Stimulated activated CD4-positive, alpha-beta T cell treated with anti-CD3 and anti-CD28 coated beads, Interleukin-12 subunit alpha, Interleukin-12 subunit beta, amount 100 ng/mL, for 24 hours (primary cell): ENCODE measurements at places on chromosomes 5 and 9.

- DNase-seq = no peak
These were observed 16.6 kb upstream of the C9orf152 start for GRCh38 chr9:110224583-110224982.

DNA sequence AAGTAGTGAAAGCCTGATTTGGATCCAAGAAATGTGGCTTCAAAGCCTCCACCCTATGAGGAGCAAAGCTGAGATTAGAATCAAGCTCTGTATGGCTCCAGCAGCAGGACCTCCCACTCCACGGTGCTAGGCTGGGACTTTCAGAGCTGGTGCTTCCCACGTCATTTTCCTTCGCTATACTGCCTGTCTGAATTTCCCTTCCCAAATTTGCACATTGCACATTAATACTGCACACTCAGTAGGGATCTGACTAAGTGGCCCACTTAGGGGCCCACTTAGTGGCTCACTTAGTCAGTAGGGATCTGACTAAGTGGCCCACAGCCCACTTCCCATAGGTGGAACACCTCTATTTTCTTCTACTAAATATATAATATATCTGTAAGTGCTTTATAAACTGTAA, 14.1 kb upstream of the SPDL1 start:
- no peak for DNase-seq

DNA sequence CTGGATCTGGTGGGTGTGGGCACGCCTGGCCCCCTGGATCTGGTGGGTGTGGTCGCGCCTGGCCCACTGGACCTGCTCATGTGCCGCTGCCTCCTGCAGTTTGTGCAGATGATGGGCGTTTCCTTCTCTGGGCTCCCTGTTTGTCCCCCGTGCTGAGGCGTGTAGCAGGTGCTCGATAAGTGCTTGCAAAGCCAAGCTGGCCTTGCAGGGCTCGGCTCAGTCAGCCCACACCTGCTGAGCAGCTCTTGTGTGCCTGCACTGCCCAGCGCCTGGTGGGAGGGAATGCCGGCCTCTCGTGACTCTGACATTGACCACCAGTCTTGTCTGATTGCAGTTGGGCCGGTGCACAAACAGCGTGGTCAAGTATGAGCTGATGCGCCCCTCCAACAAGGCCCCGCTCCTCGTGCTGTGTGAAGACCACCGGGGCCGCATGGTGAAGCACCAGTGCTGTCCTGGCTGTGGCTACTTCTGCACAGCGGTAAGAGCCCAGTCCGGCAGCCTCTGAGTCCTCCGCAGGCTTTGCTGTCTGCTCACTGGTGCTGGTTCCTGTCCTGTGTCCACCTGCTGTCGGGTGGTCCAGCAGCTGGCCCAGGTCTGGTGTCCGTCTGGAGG, 102.7 kb upstream of the CACNA1B start:
- DNase-seq = no peak

- DNase-seq = no peak
These were observed 11.5 kb upstream of the SPATA24 start for GRCh38 chr5:139415221-139415861.

DNA sequence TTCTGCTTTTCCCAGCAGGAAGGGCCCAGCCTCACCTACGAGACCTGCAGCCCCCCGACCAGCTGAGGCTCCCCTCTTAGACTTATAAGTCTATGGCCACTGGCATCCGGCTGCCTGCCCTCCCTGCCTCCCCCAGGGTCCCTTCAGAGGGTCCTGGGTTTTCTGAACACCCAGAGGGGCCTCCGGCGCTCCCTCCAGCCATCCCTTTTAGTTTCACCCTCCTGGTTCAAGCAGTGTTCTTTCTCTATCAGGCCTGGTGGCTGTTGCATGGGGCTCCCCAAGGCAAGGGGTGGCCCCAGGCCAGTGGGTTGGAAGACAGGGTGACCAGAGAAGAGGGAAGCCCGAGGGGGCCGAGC, 21.8 kb downstream of the GOLGA2 start:
- no peak for DNase-seq

DNA sequence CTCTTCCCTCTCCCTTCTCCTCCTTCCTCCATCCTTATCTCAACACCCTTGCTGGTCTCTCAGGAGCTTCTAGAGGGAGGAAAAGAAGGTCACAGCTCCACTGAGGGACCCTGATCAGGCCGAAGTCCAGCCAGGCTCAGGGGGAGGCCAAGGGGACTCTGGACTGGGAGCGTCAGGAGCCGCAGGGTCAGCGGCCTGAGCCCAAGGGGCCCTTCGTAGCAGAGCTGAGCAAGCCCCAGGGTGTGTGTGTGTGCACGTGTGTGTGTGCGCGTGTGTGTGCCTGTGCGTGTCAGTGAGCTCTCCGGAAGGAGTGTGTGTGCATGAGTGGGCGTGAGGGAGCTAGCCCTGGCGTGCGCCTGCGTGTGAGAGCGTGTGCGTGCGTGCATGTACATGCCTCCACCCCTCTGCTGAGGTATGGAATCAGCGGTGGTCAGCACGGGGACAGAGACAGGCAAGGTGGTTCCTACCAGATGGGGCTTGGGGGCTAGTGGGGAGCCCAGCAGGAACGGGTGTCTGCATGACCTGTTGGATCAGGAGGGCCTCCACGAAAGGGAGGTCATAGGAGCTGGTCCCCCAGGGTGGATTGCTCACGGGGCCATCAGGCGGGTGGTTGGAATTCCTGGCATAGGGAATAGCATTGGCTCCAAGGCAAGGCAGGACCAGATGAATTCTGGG, 10.0 kb upstream of the AGPAT2 start:
- DNase-seq = no peak

DNA sequence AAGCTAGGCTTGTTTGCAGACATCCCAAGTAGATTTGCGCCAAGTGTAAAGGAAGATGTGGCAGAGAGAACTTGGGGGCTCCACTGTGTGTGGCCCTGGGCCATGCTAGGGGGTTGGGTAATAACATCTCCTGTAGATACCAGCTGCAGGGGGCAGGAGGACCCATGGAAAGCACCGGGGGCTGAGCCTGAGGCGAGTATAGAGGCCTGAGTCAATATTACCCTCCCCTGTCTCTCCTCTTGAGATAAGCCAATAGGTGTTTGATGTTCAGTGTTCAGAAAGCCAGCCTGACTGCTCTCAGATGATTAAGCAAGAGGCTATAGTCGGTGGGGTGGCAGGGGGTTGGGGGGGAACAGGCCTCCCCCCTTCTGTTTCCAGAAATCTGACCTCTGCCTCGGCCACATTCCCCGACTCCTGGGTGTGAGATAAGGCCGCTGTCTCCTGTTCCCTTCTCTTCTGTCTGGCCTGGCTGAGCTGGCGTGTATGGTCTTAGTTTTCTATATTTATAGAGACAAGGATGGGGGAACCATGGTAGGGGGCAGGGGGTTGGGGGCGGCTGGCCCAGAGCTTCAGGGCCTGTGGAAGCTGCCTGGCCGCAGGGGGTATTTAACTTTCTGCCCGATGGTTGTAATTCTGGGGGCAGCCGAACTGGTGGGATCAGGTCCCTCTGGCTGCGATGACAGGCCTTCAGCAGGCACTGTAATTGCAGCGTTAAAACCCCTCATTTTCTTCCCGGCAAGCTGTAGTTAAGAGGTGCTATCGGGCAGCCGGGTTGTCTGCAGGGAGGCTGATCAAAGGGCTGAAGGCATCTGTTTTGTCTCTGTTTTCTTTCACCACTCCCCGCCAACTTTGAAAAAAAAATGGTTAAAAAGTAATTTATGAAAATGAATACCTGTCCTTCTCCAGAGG, 292.0 kb downstream of the NSG2 start:
- DNase-seq = no peak

DNA sequence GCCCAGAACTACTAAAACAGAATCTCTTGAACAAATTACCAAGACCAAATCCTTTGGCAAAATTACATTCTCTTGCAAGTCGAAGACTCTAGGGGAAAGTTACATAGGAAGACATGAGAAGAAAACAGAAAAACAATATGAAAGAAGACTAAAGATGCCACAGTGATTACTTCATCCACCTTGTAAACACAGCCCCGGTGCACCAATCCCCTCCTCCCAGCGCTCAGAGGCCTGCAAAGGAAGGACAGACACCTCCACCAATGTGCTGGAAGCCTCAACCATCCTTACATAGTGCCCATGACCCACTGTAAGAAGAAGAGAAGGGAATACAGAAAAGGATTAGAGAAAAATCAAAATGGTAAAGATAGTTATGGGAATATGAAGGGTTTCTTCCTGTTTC, 218.5 kb downstream of the SPOCK1 start:
- no peak for DNase-seq

DNA sequence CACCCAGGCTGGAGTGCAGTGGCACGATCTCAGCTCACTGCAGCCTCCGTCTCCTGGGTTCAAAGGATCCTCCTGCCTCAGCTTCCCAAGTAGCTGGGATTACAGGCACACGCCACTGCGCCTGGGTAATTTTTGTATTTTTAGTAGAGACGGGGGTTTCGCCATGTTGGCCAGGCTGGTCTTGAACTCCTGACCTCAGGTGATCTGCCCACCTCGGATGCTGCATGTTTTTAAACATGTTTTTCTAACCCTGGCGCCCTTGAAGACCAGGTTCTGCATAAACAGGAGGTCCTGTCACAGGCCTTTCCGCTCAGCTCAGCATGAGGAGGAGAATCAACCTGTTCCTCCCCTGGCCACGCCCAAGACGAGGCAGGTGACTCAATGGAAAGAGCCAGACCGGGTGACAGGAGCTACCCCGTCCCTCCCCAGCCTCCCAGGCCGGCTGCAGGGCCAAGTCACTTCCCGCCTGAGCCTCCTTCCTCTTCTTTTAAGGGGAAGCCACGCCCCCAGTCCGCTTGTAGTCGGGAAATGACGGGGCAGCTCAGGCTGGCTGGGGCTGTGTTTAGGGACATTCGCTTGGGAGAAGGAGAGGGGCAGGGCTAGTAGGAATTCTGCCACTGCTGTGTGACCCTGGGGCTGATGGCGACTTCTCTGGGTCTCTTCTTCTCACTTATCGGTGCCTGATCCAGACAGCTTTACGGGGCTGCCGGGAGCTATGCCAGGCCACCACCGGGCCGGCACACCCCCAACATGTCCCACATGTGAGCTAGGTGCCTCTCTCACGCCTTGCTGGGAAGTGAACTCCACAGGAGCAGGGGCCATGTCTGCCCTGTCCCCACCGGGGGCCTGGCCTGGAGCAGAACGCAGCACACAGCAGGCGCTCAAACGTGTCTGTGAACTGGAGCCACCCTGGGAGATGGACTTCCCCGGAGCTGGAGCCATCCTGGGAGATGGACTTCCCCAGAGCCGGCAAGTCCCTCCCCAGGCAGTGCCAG, 6.1 kb downstream of the NOTCH1 start:
- DNase-seq = peak; percentile 86

DNA sequence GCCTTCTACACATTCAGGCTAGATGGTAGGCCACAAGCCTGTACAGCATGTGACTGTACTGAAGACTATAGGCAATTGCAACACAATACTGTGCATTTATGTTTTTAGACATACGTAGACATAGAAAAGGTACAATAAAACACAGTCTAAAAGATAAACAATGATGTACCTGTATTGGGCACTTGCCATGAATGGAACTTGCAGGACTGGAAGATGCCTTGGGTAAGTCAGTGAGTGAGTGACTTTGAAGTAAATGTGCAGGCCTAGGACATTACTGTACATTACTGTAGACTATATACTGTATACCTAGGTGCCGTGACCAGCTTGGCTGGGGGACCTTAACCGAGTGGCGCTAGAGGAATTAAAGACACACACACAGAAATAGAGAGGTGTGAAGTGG, 53.1 kb downstream of the CTSL start:
- DNase-seq = no peak

GRCh38 chr5:67221487-67222242, 25.1 kb upstream of the CD180 start:
- no peak for DNase-seq

DNA sequence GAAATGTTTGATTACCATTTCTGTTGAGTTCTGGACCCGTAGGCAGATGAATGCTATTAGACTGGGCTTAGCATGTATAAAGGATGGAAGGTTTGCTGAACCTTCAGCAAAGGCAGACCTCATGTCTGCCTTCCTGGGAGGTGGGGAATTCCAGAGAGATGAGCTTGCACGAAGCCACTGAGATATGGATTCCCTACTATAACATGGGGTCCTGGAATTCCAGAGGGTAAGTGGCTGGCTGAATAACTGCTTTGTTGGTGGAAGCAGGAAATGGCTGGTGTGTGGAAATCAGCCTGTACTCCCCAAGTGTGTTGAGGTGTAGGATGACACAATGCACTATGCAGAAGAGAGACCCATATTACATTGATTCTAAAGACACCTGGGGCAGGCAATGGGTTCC, 526.4 kb downstream of the CTNND2 start:
- DNase-seq = no peak

- no peak for DNase-seq
These were observed 3.4 kb upstream of the RHOBTB3 start for GRCh38 chr5:95727764-95728191.

DNA sequence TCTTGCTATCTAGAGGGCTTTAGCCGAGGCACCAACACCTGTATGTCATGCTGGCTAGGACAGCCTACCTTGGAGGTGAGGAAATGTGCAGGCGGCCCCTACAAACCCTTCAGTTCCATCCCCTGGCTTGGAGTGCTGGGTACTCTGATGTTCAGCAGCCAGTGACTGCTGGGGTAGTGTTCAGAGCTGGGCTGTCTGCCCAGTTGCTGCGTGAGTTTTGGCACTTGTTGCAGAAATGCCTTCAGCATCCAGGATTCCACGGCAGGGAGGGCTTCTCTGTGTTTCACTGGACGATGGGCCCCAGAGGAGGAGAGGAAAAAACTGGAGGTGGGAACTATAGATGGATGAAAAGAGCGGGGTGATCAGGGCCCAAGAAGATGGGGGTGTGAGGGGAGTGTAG, 10.4 kb downstream of the SWI5 start:
- DNase-seq = no peak

DNA sequence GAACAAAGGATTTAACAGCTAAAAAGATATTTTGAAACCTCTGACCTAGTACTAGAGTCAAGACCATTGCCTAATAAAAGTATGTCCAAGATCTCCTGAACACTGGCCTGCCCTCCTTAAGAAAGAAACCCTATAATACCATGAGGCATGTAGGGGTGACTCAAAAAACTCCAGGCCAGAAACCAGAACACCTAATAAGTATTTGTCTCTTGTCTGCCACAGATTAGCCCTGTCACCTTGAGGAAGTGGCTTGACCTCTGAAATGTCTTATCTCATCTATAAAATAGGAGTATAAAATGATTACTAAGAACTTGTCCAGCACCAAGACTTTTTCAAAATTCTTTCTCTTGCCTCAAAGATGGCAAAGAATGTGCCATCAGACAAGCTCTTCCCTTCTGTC, 125.5 kb upstream of the RASGRF2 start:
- DNase-seq = no peak

- no peak for DNase-seq
These were observed 313.5 kb downstream of the ICE1 start for GRCh38 chr5:5736007-5736406.

- DNase-seq = no peak
These were observed 105.5 kb downstream of the FEM1C start for GRCh38 chr5:115439042-115439441.

GRCh38 chr5:34486160-34486848, 169.8 kb upstream of the RAI14 start:
- peak; percentile 72 for DNase-seq
